Fibroblast of skin of right quadriceps (primary cell): ENCODE measurements at places on chromosomes 5 and 9.

GRCh38 chr5:132455614-132456115 is 34.9 kb downstream of the IRF1 start:
- DNase-seq: no peak

- no peak for DNase-seq
Measured at GRCh38 chr5:23318166-23318565, 189.2 kb upstream of the PRDM9 start.

GRCh38 chr5:31738199-31738598 is 99.3 kb downstream of the PDZD2 start:
- no peak for DNase-seq

- DNase-seq: peak; percentile 62
Measured at GRCh38 chr9:27572918-27573633, at the start of gene C9orf72. C9orf72 (minus strand) TSS chr9:27573481; CDS start chr9:27567120, 6,361 bp downstream.

DNA sequence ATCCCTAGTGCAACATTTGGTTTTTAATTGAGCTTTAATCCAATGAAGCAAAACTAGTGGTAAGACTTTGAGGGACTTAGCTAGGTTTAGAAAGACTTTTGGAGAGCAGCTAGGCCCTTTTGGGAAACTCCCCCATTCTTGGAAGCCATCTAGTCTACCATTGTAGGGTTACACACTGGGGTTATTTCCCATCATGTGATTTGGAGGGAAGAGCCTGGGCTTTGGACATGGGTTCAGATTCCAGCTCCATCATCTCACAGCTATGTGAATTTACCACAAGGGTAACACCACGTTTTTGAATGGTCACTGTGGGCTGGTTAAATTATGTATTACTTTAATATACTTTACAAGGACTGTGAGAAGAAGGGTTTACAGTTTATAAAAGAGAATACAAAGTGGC is 18.3 kb upstream of the TNFSF15 start:
- DNase-seq: peak; percentile 57

- DNase-seq: no peak
Measured at GRCh38 chr5:170355601-170356098, 33.5 kb downstream of the KCNMB1 start.

GRCh38 chr5:166166071-166166470 is 2125.4 kb upstream of the WWC1 start:
- no peak for DNase-seq

- no peak for DNase-seq
Measured at GRCh38 chr9:5265939-5266338, 34.7 kb downstream of the INSL4 start.
